ENCODE measurements at places on chromosomes 5 and 9.

DNA sequence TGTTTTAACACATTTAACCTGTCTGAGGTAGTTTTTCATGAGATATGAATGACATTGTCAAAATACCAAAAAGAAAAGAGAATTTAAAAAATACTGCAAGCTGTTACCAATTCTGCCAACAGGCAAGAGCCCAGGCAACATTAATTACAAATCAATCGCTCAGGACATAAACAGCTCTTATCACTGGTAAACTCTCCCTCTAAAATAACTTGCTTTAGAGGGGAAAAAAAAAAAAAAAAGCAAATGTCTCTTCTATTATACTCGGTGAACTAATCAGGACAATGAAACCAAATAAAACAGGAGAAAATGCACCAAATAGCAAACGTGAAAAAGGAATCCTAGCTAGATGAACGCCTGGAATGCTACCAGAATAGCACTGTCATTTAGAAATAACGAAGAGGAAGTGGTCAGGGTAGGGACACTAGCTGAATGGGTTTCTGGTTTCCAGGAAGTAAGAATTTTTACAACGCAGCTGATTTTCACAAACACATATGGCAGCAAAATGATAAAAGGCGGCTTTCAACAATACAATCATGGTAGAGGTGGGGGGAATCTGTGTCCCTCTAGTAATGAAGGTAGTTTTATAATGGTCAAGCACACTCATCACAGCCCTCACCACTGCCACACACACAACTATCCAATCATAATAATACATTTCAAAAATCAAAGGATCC is 94.9 kb downstream of the DENND1A start:
- no peak for DNase-seq

GRCh38 chr5:4563400-4563799 is 576.7 kb upstream of the ADAMTS16 start:
- no peak for DNase-seq

DNA sequence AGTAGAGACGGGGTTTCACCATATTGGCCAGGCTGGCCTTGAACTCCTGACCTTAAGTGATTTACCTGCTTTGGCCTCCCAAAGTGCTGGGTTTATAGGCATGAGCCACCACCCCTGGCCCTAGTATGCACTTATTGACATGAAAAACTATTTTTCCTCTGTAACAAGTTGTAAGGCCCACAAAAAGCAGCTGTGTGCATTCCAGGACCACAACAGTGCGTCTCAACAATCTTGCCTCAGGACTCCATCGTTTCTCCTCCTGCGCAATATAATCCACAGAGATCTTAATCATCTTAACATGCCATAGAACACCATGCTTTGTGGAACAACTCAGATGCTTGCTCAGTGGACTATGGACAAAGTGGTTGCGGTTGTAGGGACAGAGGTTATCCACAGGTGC is 10.2 kb downstream of the OR2V1 start:
- DNase-seq: no peak

DNA sequence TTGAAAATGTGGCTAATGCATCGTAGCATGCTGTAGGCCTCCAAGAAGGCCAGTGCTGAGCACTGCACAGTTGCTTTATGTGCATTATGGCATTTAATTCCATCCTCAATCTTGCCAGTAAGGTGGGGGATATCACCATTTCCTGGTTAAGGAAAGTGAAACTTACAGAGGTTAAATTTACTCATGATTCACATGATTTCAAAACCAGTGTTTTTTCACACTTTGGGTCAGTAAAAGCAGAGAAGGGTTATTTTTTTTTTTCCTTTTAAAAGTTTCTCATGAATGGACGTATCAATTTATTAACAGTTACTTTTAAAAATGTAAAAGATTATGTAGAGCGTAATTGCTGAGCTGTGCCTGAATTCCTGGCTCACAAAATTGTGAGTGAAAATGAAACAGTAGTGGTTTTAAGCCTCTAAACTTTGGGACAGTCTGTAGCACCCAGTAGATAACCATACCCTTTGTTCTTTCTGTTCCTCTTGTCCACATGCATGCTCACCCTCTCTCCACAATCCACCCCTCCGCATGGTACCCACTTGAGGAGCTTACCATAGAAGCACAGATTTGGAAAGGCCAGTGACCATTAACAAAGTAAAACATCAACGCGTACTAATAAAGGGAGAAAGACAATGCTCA is 21.2 kb downstream of the MAST4 start:
- DNase-seq: no peak

DNA sequence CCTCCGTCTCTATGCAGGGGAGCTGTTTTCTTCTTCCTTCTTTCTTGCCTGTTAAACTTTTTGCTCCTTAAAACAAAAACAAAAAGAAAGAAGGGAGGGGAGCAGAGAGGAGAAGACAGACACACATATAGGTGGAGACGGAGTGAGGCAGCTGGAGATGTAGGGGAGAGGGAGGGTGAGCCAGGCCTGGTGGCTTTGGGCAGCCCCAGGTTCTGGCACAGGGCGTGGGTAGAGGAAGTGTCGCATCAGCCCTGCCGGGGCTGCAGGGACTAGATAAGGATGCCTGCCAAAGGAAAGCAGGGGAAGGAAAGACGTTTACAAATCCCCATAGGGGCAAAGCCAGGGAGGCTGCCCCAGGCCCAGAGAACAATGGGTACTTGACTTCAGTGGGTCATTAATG is 38.7 kb upstream of the PTGS1 start:
- no peak for DNase-seq

DNA sequence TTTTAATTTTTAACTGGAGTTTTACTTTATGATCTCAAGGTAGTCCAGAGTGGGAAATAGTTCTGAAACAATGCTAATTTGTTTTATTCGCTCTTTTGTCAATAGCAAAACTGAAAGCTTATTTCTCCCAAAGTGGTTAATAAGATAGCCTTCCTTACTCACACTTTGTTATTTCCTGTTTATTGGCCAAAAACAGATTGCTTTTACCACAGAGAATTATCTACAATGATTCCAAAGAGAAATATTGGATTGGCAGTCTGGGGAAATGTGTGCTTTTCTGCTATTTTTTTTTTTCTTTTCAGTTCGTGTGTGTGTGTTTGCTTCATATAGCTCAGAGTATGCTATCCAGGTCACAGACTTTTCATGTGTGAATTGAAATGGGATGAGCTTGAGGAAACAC is 756.7 kb upstream of the RGMB start:
- DNase-seq: no peak

- peak; percentile 3 for DNase-seq
These were observed 671 bp downstream of the DUSP1 start for GRCh38 chr5:172770374-172770674.

- DNase-seq: no peak
These were observed 188.5 kb downstream of the EPB41L4A start for GRCh38 chr5:112230606-112231005.

GRCh38 chr5:67235399-67236110 is 39.0 kb upstream of the CD180 start:
- no peak for DNase-seq

- DNase-seq: no peak
These were observed 88.6 kb downstream of the COL5A1 start for GRCh38 chr9:134730011-134730760.

DNA sequence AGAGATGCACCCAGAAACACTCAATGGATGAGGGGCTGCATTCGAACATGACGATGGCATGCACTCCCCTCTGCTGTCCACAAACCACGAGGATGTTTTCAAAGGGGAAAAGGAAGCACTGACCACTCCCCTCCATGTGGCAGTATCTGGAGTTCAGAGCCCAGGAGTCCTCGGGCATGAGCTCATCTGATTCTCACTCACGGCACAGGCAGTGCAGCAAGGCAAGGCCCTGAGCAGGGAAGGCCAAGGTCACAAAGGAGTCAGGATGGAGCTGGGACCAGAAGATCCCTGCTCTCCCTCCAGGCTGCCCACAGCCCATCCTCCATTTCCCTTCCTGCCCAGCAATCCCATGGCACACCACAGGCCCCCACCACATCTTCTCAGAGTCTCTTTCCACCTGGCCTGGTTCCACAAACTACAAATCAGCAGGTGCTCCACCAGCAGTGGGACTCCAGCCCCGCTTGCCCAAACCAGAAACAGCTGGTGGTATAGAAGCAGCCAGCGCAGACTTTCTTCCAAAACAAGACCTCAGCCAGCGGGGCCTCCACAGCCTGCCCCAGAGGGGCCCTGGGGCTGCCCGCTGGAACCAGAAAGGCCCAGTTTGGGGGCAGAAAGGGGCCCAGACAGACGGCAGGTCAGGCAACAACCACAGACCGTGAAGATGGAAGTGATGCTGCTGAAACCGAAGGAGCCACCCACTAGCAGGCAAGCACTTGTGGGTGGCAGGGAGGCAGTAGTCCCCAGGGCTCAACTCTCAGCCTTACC is 12.2 kb downstream of the TNIP1 start:
- DNase-seq: no peak

- no peak for DNase-seq
These were observed 90.2 kb downstream of the PLK2 start for GRCh38 chr5:58369513-58370190.

GRCh38 chr5:135174315-135175096 is 140.5 kb upstream of the PITX1 start:
- no peak for DNase-seq

DNA sequence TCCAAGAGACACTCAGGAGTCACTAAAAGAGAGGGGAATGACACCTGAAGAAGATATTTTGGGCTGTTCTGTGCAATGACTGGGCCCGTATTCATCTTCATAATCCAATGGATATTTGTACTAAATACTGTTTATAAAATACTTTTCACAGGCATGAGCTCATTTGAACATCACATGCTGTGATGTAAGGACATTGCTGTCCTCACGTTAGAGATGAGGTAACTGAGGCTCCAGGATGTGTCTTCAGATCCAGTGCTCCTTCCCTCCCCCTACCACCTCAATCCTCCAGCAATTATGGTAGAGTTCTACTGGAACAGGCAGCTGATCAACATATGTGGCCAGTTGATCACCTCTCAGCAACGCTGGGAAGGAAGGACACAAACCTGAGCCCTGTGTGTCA is 139.4 kb upstream of the OSMR start:
- DNase-seq: no peak

- no peak for DNase-seq
These were observed 69.9 kb upstream of the SLC1A1 start for GRCh38 chr9:4420351-4420750.

DNA sequence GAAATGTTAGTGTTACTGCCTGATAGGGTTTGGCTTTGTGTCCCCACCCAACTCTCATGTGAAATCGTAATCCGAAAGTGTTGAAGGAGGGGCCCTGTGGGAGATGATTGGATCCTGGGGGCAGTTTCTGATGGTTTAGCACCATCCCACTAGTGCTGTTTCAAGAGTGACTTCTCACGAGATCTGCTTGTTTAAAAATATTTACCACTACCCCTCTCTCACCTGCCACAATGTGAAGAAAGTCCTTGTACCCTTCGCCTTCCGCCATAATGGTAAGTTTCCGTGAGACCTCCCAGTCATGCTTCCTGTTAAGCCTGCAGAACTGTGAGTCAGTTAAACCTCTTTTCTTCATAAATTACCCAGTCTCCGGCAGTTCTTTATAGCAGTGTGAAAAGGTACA is 2.6 kb upstream of the RFX3 start:
- no peak for DNase-seq

- DNase-seq: no peak
These were observed 110.4 kb downstream of the NFIB start for GRCh38 chr9:14203356-14204056.

GRCh38 chr5:111385051-111385450 is 127.3 kb downstream of the STARD4 start:
- DNase-seq: no peak

DNA sequence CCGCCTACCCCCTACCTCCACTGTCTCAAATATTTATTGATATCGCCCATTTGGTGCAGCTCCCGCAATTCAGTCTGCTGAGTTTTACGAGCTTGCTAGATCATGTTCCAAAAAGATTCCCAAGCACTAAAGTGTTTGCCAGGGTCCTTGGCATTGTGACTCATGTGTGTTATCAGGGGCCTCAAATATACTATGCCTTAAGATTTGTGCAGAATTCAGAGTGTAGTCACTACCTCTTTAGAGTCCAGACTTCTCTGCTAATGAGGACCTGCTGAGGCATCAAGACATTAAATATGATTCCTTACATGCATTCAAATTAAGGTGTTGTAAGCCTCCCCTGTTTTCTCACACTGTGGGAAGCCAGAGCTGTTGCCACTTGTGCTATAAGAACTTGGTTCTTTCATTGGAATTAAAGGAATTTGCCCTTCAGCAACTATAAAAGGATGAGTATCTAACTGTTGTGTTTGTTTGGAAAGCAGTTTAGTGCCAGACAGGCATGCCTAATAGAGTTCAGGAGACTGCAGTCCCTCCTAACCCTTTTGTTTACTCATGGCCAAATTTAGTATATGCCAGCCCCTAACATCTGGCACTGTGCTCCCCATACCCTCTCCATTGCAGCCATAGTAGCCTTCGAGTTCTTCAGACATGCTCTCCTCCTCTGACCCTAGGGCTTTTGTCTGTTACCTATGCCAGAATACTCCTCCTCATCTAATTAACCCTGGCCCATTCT is 316.4 kb downstream of the NR3C1 start:
- no peak for DNase-seq

Data from NCI-H1417 treated with DMSO at 0.1 percent for 48 hours (cell line).